Stimulated activated CD4-positive, alpha-beta T cell treated with anti-CD3 and anti-CD28 coated beads, Interleukin-15, amount 100 ng/mL, for 1 hour (primary cell): ENCODE measurements at places on chromosomes 7 and 10.

GRCh38 chr7:37769291-37769690, 79.1 kb upstream of the NME8 start:
- DNase-seq: no peak

GRCh38 chr10:52226197-52226847, 87.8 kb upstream of the DKK1 start:
- no peak for DNase-seq

- no peak for DNase-seq
Measured at GRCh38 chr10:88316292-88316861, 266.7 kb downstream of the RNLS start.

DNA sequence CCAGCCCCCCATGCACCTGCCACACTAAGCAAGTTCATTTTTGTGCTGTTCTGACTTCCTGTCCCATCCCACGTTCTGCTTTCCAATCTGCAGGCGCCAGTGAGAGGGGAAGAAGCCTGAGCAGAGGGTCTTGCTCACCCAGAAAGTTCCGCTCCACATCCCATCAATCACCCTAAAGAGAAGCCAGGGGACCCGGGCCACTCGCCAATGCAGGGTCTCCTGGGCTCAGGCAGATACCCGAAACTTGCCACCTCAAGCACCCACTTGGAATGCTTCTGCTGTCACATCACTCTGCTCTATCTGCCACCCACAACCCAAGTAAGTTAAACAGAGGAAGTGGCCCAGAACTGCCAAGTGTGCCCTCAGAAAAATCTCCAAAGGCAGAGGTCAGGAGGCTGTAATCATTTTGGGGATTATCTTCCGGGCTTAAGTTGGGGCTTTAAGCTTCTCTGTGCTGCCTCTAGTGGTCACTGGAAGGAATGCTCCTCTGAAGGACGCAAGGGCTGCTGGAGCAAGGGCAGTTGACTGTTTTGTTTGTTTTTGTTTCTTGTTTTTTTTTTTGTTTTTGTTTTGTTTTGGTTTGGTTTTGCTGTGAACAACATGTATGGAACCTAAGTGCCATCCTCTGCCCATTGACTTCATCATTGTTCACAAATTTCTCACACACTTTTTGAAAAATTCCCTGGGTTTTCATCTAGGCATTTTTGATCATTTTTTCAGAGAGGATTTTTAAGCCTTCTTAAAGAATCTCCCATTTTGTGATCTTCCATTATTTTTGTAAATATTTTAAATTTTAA, 25.5 kb downstream of the PRR15 start:
- DNase-seq: no peak

DNA sequence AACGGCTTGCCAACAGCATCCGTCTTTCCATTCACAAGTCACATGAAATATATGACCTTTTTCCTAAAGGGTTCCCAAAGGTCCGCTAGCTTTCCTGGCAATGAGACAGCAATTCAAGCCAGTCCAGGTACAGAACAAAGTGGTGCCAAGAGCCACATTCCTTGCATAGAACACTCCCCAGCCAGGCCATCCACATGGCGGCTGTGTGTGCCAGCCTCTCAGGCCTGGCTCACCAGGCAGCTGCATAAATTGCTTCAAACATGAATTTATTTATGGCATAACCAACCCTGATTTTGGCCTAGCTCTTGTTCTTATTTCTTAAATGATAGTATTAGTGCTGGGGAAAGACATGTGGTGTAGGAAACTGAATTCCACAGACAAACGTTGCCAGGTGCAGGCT, 63.7 kb upstream of the CREB5 start:
- DNase-seq: no peak

DNA sequence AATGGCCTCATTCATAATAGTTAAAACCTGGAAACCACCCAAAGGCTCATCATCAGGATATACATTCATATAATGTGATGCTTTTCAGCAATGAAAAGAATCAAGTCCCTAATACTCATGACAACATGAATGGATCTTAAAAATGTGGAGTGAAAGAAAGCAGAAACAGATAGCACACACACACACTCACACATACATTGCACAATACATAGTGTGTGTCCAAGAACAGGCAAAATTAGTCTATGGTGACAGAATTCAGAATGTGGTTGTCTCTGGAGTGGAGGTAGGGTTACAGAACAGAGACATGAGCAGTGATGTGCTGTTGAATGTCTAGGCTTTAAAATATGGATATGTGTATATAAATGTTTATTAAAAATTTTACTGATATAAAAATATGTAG, 419.9 kb upstream of the PCDH15 start:
- no peak for DNase-seq

- DNase-seq: no peak
Measured at GRCh38 chr7:36153571-36154097, 580 bp downstream of the EEPD1 start.

DNA sequence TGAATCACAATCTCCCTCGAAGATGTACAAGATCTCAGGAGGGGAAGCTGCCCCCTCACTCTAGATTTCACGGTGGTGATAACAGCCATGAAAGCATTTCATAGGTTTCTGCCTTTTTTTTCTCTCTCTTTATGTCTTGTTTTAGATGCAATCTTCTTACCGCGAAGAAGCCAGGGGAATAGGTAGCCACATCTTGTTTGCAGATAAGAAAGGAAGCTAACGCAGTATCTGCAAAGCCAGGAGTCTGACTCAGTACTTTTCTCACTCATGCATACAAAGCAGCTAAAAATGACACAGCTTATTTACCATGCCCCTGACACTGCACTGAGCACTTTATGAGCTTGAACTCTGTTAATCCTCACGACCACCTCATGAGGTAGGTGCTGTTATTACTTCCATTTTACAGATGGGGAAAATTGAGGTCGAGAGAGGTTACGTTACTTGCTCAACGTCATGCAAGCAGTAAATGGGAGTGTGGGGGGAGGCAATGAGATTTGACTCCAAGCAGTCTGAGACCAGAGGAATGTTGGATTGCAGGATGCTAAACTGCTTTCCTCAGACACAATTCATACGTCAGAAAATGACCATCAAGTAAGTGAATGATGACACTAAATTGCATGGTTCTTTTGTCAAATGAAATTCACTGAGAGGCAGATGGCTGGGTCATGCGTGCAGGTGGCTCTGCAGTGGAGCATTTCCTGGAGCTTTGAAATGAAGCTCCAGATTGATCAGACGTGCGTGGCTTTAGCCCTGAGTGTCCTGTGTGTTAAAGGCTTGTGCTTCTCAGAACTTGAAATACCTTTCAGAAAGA, 3.3 kb downstream of the MAP3K8 start:
- DNase-seq: no peak

DNA sequence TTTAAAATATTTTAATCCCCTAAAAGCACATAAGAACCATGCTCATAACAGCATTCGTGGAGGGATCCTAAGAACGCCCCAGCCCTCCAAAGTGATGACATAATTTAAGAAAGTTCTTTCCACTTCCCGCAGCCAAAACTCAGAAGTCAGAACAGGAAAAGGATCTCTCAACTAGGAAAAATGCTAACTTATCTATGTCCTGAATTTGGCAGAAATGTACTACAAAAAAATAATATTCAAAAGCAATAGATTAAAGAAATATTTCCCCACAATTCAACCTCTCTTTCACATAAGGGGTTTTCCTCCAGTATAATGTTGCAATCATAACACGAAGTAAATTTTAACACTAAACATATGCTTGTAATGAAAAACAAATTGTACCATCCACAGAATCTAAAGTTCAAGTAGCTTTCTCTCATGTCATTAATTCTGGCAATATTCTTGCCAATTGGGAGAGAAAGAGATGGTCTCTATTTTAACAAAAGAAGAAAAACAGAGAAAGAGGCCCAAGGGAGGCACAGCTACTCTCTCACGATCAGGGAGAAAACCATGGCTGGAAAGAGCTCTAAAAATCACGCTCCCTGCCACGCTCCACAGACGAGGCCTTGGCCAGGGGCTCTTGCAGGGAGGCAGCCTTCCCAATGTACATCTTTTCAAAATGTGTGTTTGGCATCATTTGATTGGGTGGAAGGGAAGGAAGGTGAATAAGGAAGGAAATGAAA, 22.9 kb downstream of the ASB13 start:
- DNase-seq: no peak

DNA sequence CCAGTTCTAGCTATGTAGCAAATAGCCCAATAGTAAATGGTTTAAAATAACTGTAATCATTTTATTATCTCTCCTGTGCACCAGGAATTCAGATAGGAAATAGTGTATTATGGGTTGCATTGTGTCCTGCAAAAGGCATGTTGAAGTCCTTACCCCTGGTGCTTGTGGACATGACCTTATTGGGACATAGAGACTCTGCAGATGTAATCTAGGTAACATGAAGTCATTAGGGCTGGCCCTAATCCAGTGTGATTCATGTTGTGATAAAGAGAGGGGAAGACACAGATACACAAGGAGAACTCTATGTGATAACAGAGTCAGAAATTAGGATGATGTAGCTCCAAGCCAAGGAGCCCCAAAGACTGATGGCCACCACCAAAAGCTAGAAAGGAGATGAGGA, 462.8 kb downstream of the GALNT17 start:
- DNase-seq: no peak

- DNase-seq: no peak
Measured at GRCh38 chr7:22200238-22200637, 156.7 kb downstream of the RAPGEF5 start.

DNA sequence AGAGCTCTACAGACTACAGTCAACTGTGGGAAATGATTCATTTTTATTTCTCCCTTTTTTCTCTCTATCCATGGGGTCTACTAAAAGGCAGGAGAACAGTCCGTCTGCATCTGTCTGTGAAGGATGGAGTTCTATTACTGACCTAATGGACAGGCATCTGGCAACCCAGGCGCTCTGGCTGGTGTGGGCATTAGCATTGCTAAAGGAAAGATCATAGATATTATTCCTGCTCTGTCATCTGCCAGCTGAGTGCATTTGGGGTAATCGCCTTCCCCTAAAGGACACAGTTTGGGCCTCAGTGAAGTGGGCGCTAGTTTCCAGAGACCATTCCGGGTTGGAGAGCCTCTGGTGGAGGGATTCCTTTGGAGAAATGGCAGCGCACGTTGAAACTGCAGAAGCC, 201.3 kb upstream of the TCERG1L start:
- no peak for DNase-seq

DNA sequence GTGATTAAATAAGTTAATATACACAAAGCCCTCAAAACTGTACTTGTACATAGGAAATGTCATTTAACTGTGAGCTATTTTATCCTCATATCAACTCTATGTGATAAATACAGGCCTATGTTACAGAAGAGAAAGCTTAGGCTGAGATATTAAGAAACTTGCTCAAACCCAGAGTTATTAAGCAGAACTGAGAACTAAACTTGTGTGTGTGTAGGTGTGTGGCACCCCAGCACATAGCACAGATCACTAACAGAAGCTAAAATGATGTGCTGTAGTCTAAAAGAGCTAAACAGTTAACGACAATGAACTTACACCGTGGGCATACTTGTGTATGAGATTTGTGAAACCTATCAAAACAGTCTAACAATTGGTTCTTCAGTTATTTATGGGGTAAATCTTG, 34.5 kb downstream of the MTPN start:
- no peak for DNase-seq

DNA sequence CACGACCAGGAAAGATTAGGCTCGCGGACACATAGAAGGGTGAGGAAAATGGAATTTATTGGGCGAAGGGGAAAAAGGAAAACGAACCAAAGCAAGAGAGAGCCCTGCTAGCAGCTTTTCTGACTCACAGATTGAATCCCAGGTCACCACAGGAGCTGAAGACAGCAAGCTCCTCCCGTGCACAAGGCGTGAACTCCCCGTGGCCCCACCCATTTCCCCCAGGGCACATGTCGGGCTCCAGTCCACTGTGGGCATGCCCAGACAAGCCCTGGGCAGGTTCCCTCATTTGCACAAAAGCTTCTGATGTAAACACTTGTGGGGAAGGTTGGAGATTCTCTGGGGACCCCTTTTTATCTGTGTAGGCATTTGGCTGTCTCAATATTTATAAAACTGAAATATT, 582.4 kb downstream of the SUGCT start:
- no peak for DNase-seq

- no peak for DNase-seq
Measured at GRCh38 chr10:97411406-97411805, 10.3 kb upstream of the RRP12 start.

GRCh38 chr7:64654796-64655548, 11.0 kb upstream of the ZNF107 start:
- DNase-seq: no peak

- DNase-seq: no peak
Measured at GRCh38 chr7:157719008-157719682, 382.3 kb downstream of the DNAJB6 start.

GRCh38 chr10:2011106-2011716, 273.9 kb upstream of the ADARB2 start:
- no peak for DNase-seq

- no peak for DNase-seq
Measured at GRCh38 chr7:34385384-34385783, 272.6 kb upstream of the NPSR1 start.

- no peak for DNase-seq
Measured at GRCh38 chr7:118863966-118864365, 639.5 kb downstream of the ANKRD7 start.

DNA sequence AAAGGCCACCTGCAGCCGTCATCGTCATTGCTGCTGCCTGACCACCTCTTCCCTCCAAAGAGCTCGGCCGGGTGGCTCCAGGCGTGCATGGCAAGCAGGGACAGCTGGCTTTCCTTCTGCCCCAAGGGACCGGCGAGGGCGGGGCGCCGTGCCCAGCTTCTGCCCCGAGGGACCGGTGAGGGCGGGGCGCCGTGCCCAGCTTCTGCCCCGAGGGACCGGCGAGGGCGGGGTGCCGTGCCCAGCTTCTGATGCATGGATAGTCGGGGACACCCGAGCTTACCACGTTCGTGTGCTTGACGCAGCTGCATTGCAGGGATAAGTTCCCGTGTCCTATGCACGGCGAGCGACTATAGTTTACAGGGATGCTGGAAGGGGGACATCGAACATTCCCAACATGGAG, 27.0 kb downstream of the CFAP46 start:
- DNase-seq: no peak

- DNase-seq: no peak
Measured at GRCh38 chr10:70674560-70675495, 2.5 kb downstream of the ADAMTS14 start.
